Naive thymus-derived CD8-positive, alpha-beta T cell (primary cell): ENCODE measurements at places on chromosomes 16 and 17.
A peak's percentile ranks its signal among the peaks of the same experiment; 100 is the strongest.

- DNase-seq = peak; percentile 20
Measured at GRCh38 chr16:70267516-70267915, 15.8 kb upstream of the EXOSC6 start.

DNA sequence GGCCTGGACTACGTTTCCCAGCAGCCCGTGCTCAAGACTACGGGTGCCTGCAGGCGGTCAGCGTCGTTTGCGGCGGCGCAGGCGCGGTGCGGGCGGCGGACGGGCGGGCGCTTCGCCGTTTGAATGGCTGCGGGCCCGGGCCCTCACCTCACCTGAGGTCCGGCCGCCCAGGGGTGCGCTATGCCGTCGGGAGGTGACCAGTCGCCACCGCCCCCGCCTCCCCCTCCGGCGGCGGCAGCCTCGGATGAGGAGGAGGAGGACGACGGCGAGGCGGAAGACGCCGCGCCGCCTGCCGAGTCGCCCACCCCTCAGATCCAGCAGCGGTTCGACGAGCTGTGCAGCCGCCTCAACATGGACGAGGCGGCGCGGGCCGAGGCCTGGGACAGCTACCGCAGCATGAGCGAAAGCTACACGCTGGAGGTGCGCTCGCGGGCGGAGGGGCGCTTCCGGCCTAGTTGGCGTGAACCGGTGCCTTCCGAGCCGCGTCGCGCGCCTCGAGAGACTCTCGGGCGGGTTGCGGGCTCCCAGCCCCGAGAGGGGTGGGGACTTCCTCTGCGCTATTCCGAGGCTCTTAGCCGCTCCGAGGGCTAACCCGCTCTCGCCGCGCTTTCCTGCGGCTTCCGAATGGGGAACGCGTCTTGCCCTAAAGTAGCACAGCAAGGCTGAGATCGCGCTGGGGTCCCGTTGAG is at the start of gene RBL2:
Gene RBL2, plus strand, starts transcription at position 95 of the 689 bp plus-strand sequence. Its CDS starts 86 bp downstream, at position 181.
- peak; percentile 87 for DNase-seq

- no peak for DNase-seq
Measured at GRCh38 chr17:34886831-34887230, 74.4 kb downstream of the CCT6B start.

DNA sequence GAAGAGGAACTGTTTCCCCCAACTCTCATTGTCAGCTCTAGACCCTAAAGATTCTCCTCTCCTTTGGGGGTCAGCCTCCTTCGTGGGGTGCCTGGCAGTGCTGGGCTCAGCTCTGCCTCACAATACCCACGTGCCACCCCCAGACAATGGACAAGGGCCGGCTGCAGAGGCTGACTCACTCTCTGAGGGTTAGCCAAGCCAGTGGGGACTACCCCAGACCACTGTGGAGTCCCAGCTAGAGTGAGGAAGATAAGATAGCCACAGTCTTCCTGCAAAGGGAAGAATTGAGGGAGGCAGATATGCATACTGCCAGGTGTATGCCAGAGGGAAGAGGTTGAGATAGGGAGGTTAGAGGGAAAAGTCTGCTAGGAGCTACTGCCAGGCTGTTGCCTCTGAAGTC is 13.5 kb upstream of the MTMR4 start:
- DNase-seq = no peak

DNA sequence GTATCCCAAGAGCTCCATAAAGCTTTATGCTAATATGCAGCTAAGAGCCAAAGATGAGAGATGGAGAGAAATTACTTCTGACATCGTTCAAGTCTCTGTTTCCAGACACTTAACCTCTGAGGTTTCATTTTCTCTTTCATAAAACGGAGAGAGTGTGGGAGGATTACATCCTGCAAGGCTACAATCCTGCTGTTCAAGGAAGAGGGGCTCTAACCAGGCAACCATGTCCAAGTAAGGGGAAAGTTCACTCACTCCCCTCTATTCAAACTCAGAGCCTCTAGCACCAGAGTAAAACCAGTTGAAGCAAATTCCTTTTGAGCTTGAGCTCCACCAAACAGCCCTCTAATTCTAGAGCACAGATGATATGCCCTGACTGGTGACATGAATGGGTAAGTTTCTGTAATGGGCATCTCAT is 397.4 kb downstream of the NPIPA8 start:
- no peak for DNase-seq
